Inflammatory macrophage treated with lipopolysaccharide for 4 hours (primary cell): ENCODE measurements at places on chromosomes 4 and X.

DNA sequence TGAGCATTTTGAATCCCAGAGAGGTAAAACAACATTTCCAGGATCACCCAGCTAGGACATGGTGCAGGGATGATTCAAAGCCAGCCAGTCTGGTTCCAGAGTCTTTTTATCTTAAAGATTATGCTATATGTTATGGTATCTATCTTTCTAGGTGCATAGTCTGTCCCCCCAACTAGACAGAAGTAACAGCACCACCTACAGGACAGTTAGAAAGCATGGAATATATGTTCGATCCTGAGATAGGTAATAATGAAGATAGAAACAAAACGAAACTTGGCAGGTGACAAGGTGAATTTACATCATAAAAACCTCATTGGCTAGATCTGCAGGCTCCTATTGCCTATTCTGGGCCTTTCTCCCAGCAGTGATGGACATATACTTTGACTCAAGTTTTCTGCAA lies 723.2 kb downstream of the SMARCA1 start:
- DNase-seq: no peak

DNA sequence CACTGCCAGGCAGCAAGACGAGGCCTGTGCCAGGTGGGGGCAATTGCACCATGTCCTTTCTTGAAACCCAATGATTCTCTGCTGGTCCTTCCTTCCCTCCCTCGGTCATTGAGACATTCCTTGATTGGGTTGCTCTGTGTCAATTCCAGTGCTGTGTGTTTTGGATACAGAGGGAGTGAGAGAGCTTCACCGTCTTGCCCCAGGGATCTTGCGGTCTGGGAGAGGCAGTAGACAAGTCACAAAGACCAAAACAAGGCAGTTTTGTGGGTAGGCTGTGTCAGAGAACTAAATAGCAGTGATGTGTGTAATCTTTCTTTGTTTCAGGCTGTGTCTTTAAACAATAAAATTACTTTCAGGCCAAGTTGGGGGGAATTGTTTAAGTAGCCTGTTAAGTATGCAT lies 38.8 kb upstream of the TADA2B start:
- no peak for DNase-seq

- peak; percentile 51 for DNase-seq
Measured at GRCh38 chr4:139736661-139737060, 71.0 kb downstream of the MGST2 start.

GRCh38 chrX:20729416-20729815 lies 462.7 kb upstream of the RPS6KA3 start:
- DNase-seq: no peak

DNA sequence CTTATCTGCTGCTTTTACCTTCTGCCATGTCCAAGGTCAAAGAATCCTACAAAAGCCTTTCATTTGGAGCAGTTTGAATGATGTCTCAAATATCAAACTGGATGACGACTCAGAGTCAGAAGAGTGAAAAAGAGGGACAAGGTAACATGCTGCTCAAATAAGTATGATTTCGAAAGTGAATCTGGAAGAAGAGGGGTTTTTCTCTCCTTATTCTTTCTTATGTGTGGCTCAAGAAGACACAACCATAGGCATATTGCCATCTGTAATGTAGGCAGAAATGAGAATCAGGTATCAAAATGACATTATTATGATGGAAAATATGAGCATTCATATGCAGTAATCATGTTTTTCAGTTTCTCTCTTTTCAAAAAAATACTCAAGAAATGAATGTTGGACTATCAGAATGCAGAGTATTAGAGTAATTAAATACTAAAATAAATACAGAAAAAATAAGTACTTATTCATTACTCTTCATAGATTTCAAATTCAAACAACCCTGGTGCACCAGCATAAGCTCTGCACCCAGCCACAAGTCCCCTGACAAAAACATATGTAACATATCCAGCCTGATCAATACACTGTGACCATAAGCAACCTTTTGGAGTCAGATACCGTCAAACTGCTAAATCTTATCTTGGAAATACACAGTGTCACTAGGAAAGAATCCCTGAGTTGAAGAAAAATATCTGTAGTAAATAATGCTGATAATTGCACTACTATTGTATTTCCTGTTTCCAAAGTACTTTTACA lies 468.6 kb downstream of the INPP4B start:
- DNase-seq: no peak

DNA sequence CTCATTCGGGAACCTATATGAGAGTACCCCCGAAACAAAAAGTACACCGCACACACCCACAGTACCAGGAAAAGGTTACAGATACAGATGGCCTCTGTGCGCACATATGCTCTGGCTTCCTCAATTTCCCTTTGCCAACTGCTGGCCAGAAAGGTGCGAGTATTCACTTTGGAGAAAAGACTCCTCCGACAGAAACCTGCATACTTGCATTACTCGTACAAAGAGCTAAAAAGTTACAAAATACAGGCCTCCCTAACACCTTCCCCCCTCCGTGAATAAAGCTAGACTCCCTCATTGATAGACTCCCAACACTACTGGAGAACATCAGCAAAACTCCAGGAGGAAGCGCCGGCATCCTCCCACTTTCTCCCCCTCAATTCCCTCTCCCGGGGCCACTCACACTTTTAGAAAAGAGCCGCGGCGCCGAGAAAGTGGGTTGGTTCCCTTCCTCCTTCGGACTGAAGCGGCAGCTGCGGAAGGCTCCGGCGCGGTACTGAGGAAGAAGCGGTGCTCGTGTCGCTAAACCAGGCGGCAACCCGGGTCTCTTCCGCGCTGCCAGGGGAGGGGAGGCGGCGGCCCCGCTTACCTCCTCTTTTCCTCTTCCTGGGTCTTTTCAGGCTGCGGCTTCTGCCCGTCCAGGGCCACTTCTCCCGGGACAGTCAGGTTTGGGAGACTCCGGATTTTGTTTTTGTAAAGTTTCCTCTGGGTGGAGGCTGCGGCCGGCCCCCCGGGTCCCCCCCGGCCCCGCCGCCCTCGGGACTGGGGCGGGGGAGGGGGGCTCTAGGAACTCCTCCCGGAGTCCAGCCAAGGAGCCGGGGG lies 1.1 kb downstream of the FBXW7 start:
- peak; percentile 78 for DNase-seq

DNA sequence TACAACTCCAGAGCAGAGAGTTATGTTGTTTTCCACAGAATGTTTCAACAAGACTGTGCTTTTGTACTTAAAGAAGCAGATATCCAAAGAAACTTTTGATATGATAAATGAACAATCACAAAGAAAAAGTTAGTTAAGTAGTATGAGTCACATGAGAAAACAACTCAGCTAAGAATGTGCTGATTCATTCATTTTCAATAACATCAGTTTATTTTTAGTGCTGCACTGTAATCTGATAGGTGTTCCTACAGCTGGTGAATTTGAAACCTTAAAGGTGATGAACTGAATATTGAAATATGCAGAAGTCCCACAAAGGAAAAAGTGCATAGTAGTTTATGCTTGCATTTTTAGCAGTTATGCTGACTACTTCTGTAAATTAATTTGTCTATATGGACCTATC lies 180.3 kb upstream of the TENM3 start:
- DNase-seq: no peak

GRCh38 chr4:54526560-54526959 lies 131.2 kb upstream of the KIT start:
- no peak for DNase-seq
